ENCODE measurements at places on chromosomes 7 and 10.

DNA sequence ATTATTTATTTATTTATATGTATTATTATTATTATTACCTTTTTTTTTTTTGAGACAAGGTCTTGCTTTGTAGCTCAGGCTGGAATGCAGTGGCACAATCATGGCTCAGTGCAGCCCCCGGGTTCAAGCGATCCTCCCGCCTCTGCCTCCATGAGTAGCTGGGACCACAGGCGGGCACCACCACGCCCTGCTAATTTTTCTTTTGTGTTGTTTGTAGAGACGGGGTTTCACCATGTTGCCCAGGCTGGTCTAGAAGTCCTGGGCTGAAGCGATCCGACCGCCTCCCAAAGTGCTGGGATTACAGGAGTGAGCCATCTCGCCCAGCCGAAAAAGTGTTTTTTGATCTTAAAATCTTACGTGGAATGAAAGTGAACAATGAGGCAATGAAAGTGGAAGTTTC is 79.4 kb upstream of the C1GALT1 start:
- DNase-seq = no peak

- DNase-seq = no peak
Measured at GRCh38 chr10:10010397-10010796, 1007.3 kb upstream of the CELF2 start.

DNA sequence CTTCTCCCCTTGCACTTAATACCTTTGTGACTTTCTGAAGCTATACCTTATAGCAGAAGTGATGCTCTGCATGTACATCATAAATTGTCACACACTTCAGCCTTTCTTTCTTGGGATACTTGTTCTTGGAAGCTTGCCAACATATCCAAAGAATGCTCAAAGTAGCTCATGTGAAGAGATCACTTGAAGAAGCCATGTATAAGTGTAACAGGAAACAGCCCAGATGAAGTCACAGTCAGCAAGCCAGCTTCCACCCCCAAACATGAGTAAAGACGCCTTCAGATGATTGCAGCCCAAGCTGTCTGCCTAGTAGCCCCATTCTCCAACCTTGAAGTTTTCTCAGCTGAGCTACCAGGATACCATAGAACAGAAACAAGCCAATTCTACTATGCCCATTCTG is 50.9 kb downstream of the DGKB start:
- no peak for DNase-seq

- no peak for DNase-seq
Measured at GRCh38 chr7:116629051-116629463, 42.9 kb upstream of the MET start.

- DNase-seq = no peak
Measured at GRCh38 chr10:110857265-110858171, 14.2 kb upstream of the PDCD4 start.
